ENCODE measurements at places on chromosomes 12 and 14.

GRCh38 chr12:113136128-113136989 lies 798 bp upstream of the RASAL1 start:
- DNase-seq, result peak; percentile 59

GRCh38 chr12:97148941-97149559 lies 242.0 kb downstream of the NEDD1 start:
- peak; percentile 74 for DNase-seq

DNA sequence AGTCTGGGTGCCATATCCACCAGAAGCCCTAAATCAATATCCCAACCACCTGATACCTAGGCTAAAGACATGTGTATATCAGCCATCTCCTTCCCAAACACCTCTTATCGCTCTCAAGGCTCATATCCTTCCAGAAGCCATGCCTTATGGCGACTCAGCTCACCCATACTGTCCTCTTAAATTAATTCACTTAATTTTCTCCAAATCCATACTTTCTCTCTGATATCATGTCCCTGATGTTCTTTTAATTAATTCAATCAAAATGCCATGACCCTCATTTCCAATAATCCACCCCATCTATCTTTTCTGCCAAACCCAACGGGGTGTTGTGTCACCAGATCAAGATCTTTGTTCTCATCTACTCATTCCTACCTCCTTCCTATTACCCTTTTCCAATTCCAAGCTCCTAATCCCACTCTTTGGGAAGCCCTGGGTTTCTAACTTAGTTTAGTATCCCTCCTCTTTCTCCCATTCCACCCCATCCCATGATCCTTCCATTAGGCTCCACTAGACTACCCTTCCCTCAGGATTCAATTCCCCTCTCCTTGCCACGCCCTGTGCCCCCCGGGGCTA lies 723 bp downstream of the ATF7 start:
- no peak for DNase-seq

DNA sequence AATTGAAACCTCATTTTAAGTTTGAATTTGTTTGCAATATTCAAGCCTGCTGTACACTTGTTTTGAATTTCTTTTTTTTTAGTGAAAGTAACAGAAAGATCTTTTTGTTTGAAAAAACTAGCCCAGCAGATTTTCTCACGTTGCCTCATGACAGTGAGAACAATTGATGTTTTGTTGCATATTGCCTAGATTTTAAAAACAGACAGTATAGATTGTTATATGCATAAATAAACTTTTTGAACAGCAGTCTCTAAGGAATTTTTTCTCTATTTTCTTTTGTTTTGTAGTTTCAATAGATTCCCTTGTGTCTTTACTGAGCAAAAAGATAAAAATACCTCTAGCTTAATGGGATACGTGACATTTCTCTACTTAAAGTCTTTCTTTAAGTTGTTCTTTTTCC lies 15.4 kb downstream of the OR6C6 start:
- no peak for DNase-seq

DNA sequence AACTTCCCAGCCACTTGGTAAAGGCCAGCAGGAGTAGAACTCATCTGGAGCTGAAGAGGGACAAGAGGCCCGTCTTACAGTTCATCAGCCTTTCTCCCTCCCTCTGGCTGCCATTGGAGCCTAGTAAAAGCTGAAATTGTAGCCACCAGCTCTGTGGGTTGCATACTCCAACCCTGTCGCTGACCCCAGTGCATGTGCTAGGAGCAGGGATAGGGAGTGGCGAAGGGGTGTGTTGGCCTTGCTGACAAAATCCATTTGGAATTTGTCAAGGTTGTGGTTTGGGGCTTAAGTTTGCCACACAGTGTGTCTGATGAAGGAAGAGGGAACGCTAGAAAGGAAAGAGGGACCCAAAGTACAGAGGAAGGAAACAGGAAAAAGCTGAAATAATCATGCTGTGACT lies 4.0 kb upstream of the ARF3 start:
- DNase-seq, result peak; percentile 51

DNA sequence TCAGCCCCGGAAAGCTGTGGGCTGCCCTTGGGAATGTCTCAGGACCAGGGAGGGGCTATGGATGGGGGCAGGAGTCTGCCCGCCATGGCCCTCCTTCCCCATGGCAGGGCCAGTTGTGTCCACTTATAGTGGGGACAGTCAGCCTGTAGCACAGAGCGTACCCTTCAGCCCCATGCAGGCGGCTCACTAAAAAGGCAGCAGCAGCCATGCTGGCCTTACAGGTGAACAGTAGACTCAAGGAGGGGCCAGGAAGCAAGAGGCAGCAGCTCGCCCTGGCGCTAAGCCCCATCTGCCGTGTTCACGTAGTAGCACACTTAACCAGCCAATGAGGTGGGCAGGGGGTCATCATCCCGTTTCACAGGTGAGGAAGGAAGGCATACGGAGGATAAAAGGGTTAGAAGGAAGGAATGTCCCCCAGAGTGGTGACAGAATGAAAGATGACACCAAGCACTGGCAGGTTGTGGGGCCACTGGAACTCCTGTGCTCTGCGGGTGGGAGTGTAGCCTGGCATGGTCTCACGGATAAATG lies 52.7 kb downstream of the FAM222A start:
- no peak for DNase-seq

DNA sequence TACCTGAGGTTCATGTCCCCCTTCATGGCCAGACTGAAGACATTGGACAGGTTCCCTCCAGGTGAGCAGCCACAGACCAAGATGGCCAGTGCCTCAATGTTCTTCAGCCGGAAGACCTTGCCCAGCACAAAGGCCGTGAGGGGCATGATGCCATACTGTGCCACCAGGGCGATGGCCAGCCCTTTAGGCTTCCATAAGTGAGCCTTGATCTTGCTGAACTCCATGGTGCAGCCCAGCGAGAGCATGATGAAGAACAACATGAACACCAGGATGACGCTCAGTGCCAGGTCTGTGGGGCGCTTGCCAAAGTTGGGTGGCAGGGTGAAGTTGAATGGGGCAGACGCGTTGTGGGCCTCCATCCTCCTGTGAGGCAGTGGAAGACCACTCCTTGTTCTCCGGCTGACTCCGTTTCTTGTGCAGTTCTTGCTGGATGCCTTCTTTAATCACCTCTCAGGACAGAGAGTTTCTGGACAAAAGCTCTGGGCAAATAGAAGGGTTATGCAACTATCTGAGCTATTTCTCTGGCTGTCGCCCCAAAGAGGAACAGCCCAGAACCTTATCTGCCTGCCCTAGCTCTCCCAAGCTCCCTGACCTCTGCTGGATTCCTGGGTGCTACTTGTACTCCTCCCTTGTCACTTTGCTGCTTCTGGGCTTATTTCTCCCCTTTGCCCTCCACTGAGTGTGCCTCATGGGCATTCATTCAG lies at the start of gene SLC10A1:
Gene SLC10A1, minus strand, starts transcription at position 445 of the 704 bp plus-strand sequence. Its CDS starts 86 bp downstream, at position 359.
- DNase-seq, result no peak

DNA sequence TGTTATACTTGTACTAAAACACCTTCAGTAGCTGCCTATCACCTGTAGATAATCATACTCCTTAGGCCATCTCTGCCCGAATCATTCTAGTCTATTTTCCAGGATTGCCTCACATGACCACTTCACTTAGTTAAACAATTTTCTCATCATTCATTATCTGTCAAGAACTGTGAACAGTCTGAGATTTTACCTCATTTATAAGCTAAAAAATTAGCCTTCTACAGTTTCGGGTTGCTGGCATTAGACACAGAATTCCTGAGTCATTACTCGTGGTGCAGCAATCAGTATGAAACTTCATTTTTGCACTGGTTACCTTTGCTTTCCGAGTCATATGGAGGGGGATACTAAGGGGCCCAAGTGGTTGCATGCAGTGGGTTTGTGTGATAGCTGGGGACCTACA lies 57.6 kb upstream of the OTOGL start:
- peak; percentile 58 for DNase-seq

DNA sequence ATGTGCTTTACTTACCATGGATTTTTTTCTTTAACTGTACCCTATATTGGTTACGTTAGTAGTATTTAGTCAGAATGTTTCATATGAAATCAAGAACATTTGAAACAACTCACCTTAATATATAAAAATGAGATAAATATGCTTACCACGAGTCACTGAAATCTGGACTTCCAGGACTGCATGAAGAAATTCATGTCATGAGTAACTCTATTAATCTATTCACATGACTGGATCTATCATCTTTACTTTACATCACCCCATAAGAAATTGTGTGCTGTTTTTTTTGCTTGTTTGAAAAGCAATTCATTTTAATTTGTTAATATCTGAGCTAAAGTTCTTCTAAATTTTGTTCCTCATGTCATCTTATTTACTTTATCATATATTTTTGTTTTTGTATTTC lies 5.2 kb downstream of the EPYC start:
- DNase-seq, result no peak

- no peak for DNase-seq
Measured at GRCh38 chr14:52146504-52146903, 77.6 kb upstream of the NID2 start.

DNA sequence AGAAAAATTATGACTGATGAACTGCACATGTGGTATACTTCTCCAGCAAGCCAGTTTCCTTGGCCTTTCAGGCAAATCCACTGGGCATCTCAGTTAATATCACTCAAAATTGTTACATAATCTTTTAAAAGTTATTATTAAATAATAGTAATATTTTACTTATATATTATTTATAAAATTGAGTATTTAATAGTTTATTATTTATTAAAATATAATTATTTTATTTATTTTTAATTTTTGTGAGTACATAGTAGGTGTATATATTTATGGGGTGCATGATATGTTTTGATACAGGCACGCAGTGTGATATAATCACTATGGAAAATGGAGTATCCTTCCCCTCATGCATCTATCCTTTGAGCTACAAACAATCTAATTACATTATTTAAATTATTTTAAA lies 384.1 kb upstream of the LRFN5 start:
- no peak for DNase-seq

- DNase-seq, result no peak
Measured at GRCh38 chr12:40769846-40770245, 77.6 kb downstream of the CNTN1 start.

- no peak for DNase-seq
Measured at GRCh38 chr12:25591144-25591543, 38.1 kb upstream of the LMNTD1 start.

DNA sequence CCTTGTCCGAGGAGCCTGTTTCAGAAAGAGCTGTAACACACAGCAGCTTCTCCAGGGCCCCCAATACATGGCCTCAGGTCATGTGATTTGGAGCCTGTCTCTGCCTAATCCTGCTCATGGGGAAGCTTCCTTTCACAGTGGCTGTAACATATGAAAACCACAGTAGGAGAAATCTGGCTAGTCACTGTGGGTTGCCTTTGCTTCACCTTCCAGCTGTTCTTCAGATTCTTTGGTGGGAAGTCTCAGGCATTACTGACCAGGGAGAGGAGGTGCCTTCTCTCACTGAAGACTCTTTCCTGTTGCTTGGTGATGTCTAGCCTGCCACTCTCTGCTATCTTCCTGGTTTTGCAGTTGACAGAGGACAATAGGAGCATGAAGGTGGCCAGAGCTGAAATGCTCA lies 350.6 kb downstream of the DPF3 start:
- DNase-seq, result no peak

DNA sequence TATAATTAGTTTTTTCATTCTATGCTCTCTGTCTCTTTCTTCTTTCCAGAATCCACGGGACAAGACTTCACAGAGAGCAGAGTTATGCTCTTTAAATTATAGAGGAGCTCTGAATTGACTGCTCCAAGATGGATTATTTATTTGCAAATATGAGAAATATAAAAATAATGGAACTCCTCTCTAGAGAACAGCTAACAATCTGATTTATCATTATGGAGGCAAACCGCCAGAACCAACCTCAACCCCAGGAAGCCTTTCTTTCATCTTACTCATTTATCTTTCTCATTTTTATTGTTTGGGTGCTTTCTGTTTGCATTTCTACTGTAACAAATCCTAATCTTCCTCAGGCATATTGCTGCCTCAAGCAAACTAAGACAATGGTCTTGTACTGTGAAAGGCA lies 216.5 kb downstream of the C12orf50 start:
- peak; percentile 42 for DNase-seq

GRCh38 chr12:109608270-109608669 lies 34.7 kb downstream of the MVK start:
- DNase-seq, result no peak

GRCh38 chr12:97552410-97553121 lies 90.0 kb downstream of the RMST start:
- DNase-seq, result no peak

- DNase-seq, result peak; percentile 56
Measured at GRCh38 chr14:28344381-28344780, 422.2 kb upstream of the FOXG1 start.

GRCh38 chr12:128818065-128819022 lies 5.4 kb downstream of the SLC15A4 start:
- peak; percentile 75 for DNase-seq

GRCh38 chr14:58878439-58879139 lies 240.8 kb downstream of the DACT1 start:
- peak; percentile 50 for DNase-seq

GRCh38 chr12:47094804-47095203 lies 15.0 kb upstream of the AMIGO2 start:
- peak; percentile 93 for DNase-seq

DNA sequence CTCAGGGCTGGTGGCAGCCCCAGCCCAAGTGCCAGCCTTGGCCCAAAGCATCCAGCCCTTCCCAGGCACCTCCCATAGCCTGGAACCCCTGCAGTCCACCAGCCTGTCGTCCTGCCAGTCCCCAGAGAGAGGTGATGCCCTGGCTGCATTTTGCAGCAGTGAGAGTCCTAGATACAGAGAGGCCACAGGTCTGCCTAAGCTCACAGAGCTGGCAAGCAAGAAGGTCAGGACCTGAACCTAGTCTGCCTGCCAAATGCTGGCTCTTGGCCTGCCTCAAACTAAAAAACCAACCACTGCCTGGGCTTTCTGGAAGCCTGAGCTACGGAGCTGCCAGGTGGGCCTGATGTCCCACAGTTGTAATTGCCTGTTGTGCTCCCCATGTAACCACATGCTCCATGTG lies 164.9 kb downstream of the PHETA1 start:
- no peak for DNase-seq

- no peak for DNase-seq
Measured at GRCh38 chr14:39500253-39500652, 68.0 kb upstream of the FBXO33 start.

DNA sequence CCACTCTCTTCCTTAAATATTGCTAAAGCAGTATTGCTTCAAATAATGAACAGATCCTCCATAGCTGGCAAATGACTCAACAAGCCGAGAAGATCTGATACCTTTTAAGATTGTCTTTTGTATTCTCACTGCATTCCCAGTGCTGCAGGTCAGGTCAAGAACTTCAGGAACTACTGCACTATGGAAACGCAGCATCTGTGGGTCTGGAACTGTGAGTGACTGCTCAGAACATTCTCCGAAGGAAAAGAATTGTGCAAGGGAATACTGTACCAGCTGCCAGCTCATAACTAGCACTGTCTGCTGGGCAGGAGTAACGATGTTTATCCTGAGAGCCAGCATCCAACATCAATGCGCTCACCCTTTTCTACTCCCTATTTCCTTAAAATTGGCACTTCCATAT lies 348.0 kb upstream of the SOX5 start:
- no peak for DNase-seq

- DNase-seq, result no peak
Measured at GRCh38 chr12:46509135-46509534, 136.6 kb upstream of the SLC38A2 start.

- DNase-seq, result no peak
Measured at GRCh38 chr12:1744932-1745331, 54.1 kb downstream of the ADIPOR2 start.
